ENCODE measurements at places on chromosomes 11 and 22. TPM values are rescaled to one million over a fixed set of nuclear protein-coding genes. Genes with fewer than 3 reads are reported as not detected.

Gene HMOX1
- 356 TPM for total RNA-seq

Gene LRRC74B
- total RNA-seq: not detected

Gene OR2AT4
- total RNA-seq: not detected

Gene OR8D1
- total RNA-seq: not detected

Gene GLB1L2
- total RNA-seq: 2.0 TPM

Gene MCM5
- total RNA-seq: 83.4 TPM

Gene SYT7
- total RNA-seq: 1.3 TPM

Gene FOLR3
- total RNA-seq: 0.22 TPM

Gene MUC6
- not detected for total RNA-seq

Gene IGF2
- 2.9 TPM for total RNA-seq

Gene GLB1L3
- not detected for total RNA-seq

Gene GAS2
- 0.75 TPM for total RNA-seq

Gene HTR3A
- not detected for total RNA-seq

Gene MB
- total RNA-seq: 6.8 TPM

Gene MUC2
- total RNA-seq: 0.16 TPM

Gene GNG3
- not detected for total RNA-seq

Gene ELFN2
- 6.0 TPM for total RNA-seq

Gene PDGFD
- total RNA-seq: 8.6 TPM

Gene LMO2
- total RNA-seq: 0.69 TPM

Gene KIF18A
- total RNA-seq: 18.9 TPM
